ENCODE measurements at places on chromosomes 4 and X.
A peak's percentile ranks its signal among the peaks of the same experiment; 100 is the strongest.

DNA sequence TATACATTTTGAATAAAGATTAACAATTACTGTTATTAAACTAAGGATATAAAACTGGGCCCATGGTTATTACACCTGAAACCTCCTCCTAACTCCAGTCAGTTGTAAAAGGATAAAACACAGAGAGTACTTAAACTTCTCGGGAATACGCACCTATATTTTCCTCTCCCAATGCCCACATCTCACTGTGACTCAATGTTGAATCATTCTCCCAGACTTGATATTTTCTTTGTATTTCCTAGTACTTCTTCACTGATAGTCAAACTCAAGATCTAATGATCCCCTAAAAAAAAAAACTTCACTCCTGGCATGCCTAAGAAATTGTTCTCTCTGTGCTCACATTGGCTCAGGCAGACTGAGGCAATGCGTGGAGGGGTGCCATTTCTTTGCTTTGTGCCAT, 212.5 kb upstream of the DKK2 start:
- no peak for DNase-seq

- DNase-seq = no peak
Measured at GRCh38 chrX:22378296-22378695, 105.6 kb downstream of the CBLL2 start.

GRCh38 chr4:38185406-38186144, 225.4 kb downstream of the PTTG2 start:
- no peak for DNase-seq

GRCh38 chrX:114962209-114962608, 55.2 kb downstream of the IL13RA2 start:
- no peak for DNase-seq

DNA sequence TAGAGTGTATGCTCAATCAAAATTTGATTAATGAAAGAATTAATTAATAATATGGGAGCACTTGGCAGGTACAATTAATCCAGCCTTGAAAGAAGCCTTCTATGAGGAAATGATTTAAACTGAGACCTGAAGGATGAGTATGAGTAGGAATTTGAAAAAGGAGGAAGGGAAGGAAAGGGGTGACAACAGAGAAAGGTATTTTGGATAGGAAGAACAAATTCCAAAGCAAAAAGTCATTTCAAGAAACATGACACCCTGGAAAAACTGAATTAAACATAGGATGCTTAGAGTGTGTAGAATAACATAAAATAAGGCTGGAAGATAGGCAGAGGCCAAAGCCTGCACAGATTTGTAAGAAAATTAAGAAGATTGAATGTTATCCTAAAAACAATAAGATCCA, 29.6 kb downstream of the PHOX2B start:
- no peak for DNase-seq

GRCh38 chr4:16226816-16227461, 668 bp upstream of the TAPT1 start:
- DNase-seq = peak; percentile 20

DNA sequence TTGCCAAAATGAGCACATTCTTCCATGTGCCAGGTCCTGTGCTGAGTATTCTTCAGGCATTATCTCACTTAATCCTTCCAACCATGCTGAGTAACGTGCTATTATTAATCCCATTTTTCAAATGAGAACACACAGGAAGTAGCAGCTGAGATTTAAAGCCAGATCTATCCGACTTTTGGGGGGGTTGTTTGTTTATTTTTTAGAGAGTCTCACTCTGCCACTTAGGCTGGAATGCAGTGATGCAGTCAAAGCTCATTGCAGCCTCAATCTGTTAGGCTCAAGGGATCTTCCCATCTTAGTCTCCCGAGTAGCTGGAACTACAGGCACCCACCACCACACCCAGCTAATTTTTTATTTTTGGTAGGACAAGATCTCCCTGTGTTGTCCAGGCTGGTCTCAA, 55.5 kb upstream of the TRIM2 start:
- no peak for DNase-seq

DNA sequence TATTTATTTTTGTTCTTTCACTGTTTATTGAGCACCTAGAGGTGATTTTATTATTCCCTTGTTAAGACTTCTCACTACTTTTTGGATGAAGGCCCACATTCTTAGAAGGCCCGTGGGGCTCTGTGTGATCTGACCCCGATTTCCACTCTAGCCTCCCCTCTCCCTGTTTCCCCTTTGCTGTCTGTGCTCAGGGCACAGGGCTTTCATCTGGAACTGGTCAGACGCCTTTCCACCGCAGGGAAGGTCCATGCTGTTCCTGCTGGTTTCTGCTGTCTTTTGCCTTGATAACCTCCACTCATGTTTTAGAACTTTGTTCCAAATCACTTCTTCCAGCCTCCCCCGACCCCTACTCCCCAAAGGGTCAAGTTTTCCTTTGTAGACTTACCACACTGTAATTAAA, 31.3 kb upstream of the ANAPC4 start:
- DNase-seq = no peak

DNA sequence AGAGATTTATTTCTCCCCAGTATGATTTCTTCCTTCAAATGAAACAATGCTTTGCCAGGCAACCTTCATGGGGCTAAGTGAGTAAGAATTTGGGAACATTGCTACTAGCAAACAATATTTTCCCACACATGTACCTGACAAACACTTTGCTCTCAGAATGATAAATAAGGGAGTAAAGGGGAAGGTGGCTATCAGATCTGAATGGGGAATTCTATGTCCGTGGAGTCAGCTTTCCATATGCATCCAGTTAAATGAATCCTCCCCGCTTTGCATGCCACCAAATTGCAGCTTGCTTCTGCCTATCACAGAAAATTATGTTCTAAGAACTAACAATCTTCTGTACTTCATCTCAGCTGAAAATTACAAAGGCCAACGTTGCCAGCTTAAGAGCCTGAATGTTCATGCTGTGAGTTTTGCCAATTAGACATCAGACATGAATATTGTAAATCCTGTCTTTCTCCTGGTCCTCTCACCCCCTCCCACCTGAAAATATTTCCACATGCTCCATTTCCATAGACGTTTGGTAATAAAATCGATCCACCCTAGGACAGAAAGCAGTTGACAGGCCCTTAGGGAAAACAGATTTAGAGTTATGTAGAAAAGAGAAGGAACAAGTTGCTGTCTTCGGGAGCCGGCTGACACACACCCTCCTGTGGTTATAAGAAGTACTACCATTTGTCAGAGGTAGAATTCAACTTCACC, 6.3 kb downstream of the MEPE start:
- no peak for DNase-seq

DNA sequence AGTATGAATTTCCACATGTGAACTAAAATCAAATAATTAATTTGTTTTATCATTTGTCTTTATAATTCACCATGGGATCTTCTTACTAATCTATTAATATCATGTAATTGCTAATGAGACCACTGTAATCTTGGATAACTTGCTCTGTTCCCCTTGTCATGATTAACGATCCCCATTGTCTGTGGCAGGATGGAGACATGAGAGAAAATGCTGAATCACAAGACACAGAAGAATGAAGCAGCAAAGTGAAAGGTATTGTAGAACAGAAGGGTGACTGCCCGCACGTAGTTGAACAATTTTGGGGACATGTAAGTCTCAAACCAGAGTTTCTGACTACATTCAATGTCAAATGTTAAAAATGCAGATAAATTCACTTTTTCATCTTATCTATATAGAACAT, 135.2 kb downstream of the EPHA5 start:
- DNase-seq = no peak

GRCh38 chr4:108325561-108325960, 156.8 kb upstream of the LEF1 start:
- DNase-seq = no peak

DNA sequence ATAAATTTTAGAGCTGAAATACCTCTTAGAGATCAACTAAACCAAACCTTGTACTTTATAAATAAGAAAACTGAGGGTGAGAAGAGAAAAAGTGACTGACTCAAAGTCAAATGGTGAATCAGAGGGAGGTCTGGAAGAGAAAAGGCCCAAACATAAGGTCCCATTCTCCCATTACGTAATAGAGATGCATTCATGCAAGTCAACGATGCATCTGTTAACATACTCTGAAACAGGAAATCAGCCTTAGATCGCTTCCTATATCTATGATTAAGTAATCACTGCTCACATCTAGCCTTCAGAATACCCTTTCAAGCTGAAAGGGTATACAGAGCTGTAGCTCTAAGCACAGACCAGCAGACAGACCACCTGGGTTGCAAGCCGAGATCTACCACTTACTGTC, 6.5 kb downstream of the RNF150 start:
- no peak for DNase-seq

GRCh38 chrX:139200793-139201192, 329.7 kb upstream of the F9 start:
- no peak for DNase-seq

GRCh38 chr4:54032558-54033135, 31.8 kb downstream of the CHIC2 start:
- DNase-seq = no peak

GRCh38 chrX:115390078-115390477, 100.6 kb downstream of the LUZP4 start:
- DNase-seq = no peak

GRCh38 chrX:130330146-130330545, 9.6 kb upstream of the SLC25A14 start:
- no peak for DNase-seq

- DNase-seq = no peak
Measured at GRCh38 chr4:23504083-23504482, 385.8 kb downstream of the PPARGC1A start.

DNA sequence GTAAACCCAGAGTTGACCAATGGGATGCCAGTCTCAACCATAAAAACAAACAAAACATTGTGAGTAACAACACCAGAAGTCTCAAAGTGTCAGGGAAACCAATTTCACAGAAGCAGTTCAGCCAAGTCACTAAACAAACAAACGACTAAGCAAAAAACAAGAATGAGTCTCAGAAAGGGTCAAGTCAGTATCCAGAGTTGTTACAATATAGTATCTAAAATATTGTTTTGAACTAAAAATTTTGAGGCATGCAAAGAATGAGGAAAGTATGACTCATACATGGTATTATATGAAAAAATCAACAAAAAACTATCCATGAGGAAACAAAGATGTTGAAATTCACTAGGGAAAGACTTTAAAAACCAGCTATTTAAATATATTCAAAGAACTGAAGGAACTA, 70.6 kb downstream of the AR start:
- DNase-seq = no peak

- no peak for DNase-seq
Measured at GRCh38 chrX:51862920-51863319, 30.5 kb upstream of the MAGED1 start.

GRCh38 chr4:23747281-23747735, 142.5 kb downstream of the PPARGC1A start:
- no peak for DNase-seq

DNA sequence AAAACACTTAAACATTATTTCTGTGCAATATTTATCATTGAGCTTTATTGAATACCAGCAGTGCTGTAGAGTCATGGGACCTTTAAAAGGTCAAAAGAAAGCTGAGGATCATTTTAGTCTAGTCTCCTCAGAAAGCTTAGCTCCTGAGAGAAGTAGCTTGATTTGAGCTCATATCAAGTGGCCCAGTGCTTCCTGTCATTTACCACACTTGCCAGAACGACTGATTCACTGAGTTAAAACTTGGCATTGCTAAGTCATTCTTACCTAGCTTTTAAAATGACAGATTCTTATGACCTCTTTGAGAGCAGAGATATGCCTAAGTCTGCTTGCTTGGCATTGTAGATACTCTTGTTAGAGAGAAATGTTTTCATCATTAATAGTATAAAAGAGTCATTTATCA, 15.2 kb downstream of the SEPTIN11 start:
- no peak for DNase-seq

DNA sequence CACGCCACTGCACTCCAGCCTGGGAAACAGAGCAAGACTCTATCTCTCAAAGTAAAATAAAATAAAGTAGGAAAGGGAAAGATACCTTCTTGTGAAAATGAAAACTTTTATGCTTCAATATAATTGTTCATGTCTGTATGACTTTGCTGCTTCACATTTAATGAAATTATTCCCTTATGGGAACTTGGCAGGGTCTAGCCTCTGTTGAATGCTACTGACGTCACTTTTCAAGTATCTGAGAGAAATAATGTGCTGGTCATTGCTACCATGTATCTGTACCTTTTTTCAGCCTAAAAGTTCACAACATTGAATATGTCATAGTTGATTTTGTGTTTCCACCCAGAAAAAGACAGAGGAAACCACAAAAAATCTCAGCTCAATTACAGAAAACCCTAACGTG, 65.2 kb downstream of the PRDM5 start:
- DNase-seq = no peak
